ENCODE measurements at places on chromosomes 7 and 10.

DNA sequence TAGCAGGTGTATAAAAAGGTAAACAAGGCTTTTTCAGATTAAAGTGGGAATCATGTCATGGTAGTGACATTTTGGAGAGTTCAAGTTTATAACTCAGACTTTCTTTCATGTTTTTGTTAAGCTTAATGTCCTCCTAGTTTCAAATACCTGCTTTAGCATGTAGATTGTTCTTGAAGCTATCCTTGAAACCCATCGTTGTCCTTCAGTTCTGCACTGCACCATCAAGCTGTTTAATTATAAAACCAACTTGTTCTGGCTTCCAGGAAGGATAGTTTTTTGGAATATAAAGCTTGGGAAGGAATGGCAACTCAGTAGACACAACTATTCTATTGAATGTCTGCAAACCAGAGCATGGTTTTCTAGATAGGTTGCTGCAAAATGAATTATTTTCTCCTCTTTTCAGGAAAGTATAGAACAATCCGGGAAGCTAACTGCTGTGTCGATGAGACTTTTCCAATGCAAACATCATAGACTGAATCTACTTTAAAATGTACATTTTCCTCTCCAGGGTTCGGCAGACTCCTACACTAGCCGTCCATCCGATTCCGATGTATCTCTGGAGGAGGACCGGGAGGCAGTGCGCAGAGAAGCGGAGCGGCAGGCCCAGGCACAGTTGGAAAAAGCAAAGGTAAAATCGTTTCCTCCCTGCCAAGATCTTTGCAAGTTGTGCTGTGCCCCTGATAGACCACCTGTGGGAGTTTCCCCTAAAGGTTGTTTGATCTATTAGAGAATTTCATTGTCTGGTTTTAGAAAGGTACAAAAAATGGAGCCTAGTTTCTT lies 249.8 kb downstream of the NSUN6 start:
- no peak for DNase-seq

- no peak for DNase-seq
These were observed 175.4 kb downstream of the EXOC4 start for GRCh38 chr7:133428326-133428725.

DNA sequence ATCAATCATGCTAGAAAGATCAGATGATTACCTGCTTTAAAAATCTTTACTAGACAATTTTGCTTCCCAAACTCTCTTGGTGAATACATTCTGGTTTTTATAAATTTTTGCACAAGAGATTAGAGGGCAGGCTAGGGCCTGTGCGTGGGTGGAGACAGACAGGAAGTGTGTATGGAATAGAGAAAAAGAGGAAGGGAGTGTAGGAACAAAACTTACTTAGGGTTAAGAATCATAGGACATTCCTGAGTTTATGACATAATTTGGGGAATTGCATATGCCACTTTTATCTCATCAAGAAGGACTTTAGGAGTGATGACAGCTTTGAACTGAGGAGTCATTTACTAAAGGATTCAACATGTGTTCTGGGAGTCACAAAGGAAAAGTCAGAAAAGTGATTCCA lies 31.3 kb downstream of the LAMB1 start:
- DNase-seq, result no peak

DNA sequence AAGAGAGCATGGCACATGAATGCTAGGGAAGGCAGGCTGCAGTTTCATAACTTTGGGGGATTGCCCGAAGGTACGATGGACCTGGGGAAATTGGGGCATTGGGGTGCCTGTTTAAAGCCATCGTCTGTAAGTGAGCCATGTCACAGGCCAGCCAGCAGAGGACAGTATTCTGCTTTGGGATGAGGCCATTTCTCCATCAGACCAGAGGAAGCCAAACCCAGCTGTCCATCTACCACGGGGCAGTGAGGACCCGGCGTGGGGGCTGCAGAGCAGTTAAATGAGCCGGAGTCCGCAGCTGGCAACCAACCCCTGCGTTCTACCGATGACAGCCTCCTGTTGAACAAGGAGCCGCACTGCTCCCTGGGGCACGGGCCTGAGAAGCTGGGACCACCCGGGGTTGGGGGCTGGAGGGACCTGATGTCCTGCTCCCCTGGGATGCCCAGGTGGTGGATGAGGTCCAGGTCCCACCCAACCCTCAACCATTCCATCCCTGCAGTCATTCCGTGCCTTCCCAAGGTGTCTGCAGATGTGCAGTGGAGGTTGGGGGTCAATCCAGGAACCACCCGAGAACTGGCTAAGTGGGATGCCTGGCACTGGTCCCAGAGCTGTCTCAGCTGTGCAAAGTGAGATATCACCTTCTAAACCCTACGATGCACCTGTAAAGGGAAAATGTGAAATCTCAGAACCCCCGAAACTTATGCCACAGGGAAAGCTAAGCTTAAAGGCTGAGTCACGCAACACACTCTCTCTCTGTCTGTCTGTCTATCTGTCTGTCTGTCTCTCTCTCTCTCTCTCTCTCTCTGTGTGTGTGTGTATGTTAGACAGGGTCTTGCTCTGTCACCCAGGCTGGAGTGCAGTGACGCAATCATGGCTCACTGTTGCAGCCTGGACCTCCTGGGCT lies 12.1 kb upstream of the RHBDD2 start:
- peak; percentile 62 for DNase-seq

- DNase-seq, result peak; percentile 48
These were observed 25.7 kb downstream of the PRKAG2 start for GRCh38 chr7:151851145-151851751.

- no peak for DNase-seq
These were observed 97.7 kb downstream of the CREB5 start for GRCh38 chr7:28510026-28510369.

DNA sequence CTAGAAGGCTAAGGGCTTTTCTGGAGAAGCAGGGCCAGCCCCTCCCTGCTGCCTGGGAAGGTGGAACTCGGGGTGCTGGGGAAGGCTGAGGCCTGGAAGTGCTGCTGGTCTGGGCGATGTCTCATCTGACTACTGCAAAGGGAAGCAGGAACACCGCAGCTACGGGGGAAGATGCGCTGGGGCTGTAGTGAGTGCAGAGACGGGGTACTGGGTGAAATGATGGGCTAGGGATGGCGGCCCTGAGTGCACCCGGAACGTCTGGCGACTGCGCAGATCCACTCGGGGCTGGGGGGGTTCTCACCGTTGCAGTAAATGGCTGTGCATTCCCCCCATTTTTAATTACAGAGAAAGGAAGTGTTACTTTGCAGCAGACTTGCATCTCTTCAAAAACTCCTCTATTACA lies 195.4 kb upstream of the ADARB2 start:
- DNase-seq, result no peak

DNA sequence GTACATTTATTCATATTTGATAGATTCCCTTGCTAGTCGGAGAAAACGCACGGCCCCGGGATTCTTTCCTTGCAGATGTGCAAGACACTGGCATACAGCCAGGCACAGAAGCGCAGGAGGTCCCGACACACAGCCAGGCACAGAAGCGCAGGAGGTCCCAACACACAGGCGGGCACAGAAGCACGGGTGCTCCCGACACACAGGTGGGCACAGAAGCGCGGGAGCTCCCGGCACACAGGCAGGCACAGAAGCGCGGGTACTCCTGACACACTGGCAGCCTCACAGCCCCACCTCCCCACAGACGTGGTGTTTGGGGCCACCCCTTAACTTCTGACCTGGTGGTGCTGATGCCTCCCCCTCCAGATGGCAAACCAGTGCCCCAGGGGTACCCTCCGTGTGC lies 237.3 kb downstream of the ZMYND11 start:
- no peak for DNase-seq

DNA sequence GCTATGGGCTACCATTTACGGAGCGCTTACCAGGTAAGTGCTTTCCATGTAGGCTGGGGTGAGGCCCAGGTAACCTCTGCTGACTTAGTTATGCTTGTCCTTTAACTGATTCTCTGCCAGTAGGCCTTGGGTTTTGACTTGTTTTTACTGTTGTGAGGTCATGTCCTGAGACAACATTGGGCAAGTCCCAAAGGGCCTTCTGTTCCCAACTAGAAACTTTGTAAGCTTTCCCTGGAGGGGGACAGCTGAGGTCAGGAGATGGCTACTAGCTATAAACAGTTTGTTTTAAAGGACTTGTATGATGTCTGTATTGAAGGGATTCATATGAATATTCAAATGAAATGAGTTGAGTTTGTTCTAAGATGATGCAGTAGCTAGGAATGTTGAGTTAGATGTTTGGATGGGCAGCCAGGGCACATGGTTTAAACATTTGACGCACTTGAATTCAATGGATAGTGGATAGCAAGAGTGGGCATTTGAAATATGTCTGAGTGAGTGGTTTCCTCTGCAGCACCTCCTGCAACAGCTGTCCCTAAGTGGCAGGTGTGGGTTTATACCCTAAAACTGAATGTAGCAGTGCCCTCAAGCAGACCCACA lies 10.0 kb upstream of the SGPL1 start:
- no peak for DNase-seq

DNA sequence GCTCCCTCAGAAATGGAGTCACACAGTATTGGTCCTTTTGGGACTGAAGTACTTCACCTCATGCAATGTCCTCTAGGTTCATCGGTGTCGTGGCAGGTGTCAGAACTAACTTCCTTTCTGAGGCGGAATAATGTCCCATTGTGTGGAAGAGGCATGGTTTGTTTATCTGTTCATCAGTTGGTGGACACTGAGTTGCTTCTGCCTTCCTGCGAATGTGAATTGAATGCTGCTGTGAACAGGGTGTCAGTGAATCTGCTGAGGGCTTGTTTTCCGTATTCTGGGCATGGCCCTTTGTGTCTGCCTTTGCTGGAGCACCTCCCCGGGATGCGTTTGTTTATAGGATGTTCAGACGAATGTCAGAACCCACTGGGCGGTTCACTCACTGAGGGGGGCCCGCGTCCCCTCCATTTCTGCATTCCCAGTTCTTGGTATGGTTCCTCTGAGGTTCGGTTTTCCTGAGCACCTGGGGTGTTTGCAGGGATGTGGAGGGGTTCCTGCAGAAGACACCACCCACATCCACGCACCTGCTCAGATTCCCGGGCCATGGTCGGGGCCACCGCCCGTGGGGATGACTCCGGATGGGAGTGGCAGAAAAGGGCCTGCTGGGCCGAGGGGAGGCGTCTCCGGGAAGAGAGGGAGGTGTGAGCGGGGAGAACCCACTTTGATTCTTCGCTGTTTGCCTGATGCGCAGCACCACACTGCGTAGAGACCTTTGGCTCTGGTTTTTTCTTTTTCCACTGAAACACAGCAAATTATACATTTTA lies 33.1 kb downstream of the CHST12 start:
- DNase-seq, result no peak

- DNase-seq, result no peak
These were observed 178.3 kb upstream of the PTER start for GRCh38 chr10:16258291-16259040.

GRCh38 chr7:78605119-78605518 lies 806.5 kb downstream of the PHTF2 start:
- DNase-seq, result no peak

DNA sequence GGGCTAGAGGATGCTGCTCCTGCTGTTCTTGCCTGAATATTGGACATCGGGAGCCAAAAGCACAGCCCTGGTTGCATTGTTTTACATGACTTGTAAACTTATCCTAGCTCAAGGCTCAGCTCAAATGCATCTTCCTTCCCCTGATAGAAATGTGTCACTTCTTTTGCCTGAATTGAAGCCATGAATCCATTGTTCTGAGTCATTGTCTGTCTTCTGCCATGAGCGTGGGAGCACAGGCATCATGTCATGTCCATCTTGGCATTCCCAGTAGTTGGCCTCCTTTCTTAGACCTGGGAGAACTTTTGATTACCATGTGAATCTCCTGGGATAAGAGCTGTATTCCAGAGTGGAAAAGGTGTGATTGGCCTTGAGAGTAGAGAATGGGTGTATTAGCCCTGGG lies 54.1 kb upstream of the OPN4 start:
- no peak for DNase-seq
